Sigmoid colon (tissue), 7 donors: ENCODE measurements at places on chromosomes 5 and 9.
A peak's percentile ranks its signal among the peaks of the same experiment; 100 is the strongest.

- DNase-seq, result no peak
Measured at GRCh38 chr9:83153030-83153429, 90.1 kb upstream of the RASEF start.

DNA sequence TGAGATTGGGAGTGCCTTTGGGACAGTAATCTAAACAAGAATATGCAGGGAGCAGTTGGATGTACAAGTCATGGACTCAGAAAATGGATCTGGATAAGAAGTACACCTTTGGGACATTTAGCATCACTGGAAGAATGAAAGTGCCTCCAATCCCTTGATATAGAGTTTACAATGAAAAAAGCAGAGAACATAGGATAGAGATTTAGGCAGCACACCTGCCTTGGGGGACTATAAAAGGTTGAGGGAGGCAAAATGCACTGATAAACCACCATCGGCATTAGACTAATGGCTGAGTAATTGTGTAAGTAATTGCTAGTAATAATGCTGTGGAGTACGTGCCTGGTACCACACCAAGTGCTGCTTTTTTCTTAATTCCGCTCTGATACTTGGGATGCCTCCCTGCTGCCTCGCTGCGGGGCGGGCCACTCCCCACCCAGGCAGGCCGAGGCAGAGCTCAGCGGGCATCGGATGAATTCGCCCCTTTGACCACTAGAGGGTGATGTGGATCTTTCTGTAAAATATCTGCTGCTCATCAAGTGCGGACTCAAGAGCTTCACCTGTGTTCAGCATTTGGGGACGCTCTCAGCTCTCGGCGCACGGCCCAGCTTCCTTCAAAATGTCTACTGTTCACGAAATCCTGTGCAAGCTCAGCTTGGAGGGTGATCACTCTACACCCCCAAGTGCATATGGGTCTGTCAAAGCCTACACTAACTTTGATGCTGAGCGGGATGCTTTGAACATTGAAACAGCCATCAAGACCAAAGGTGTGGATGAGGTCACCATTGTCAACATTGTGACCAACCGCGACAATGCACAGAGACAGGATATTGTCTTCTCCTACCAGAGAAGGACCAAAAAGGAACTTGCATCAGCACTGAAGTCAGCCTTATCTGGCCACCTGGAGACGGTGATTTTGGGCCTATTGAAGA lies 99.9 kb downstream of the ANKRD18B start:
- DNase-seq, result no peak

DNA sequence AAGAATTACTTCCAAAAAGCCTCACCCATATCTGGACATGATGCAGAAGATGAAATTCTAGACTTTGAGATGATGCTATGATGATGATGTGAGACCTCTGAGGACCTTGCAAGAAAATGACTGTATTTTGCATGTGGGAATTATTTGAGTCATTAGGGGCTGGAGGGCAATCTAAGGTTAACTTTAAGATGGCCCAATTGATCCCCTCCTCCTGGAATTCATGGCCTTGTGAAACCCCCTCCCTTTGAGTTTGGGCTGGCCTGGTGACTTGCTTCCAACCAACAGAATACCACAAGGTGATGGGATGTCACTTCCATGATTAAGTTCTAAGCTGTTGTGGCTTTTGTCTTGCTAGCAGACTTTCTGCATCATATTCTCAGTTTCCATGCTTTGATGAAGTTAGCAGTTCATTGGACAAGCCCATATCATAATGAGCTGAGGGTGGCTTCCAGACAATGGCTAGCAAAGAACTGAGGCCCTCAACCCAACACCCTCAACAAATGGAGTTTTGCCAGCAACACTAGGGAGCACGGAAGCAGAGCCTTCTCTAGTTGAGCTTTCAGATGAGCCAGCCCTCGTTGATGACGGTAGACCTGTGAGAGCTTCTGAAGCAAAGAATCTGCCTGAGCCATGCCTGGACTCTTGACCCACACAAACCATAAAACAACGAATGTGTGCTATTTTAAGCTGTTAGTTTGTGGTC lies 7.4 kb upstream of the AMACR start:
- DNase-seq, result no peak

DNA sequence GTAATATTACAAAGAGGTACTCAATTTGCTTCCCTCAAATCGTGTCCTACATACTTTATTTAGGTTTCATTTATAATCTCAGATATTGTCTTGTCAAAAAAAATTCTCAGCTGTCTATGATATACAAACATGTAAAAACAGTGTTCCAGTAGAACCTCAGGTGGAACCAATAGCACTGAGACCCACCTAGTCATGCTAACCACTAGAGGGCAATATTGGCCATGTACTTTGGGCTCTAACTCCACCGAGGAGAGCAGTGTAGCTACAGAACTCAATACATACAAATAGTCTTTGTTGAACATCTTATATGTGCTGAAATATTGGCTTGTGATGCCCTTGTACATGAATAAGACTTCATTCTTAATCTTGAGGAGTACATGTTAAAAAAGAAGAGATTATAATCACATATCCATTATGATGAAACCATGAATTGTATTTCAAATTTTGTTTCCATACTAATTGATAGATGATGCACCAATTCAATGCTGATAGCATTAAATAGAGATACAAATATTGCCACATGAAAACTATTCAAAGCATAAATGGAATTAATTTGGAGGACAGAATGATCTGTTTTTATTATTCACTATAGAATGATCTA lies 71.2 kb upstream of the CNTLN start:
- DNase-seq, result no peak

DNA sequence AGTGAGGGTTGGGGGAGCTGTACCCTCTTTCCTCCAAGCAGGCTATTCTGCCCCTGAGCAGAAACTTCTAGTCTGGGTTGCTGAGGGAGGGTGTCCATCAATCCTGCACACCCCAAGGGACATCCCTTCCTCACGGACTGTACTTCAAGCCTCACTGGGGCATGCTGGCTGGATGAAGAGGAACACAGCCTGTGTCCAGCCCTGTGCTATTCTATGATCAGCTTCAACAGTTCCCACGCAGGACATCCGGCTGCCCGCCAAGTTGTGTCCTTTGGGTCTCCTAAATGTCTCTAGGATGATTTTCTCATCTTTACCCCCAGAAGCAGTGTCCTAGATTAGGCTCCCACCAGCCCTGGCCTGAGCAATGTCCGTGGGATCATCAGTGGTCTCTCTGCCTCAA lies 68.1 kb downstream of the CRB2 start:
- DNase-seq, result peak; percentile 55

GRCh38 chr9:117214416-117214815 lies 200.4 kb downstream of the ASTN2 start:
- DNase-seq, result no peak

DNA sequence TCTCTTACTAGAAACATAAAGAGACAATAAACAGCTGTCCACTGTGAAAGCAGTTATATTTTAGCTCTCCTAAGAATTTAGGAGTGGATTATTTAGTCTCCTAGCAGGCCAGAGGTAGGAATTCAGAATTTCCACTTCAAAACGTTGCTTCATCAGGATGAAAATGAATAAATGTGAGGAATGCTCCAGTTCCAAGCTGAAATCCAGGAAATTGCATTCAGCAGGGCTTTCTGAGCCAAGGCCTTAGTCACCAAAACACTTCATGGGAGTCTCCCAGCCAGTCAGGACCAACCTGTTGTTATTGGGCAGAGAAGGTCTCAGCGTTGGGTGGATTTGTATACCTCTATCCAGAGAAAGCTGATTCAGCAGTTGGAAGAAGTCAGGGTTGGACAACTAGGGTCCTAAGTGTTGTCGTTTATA lies 1040.3 kb downstream of the TLE1 start:
- DNase-seq, result peak; percentile 78

GRCh38 chr5:100746730-100747129 lies 156.4 kb downstream of the ST8SIA4 start:
- no peak for DNase-seq

DNA sequence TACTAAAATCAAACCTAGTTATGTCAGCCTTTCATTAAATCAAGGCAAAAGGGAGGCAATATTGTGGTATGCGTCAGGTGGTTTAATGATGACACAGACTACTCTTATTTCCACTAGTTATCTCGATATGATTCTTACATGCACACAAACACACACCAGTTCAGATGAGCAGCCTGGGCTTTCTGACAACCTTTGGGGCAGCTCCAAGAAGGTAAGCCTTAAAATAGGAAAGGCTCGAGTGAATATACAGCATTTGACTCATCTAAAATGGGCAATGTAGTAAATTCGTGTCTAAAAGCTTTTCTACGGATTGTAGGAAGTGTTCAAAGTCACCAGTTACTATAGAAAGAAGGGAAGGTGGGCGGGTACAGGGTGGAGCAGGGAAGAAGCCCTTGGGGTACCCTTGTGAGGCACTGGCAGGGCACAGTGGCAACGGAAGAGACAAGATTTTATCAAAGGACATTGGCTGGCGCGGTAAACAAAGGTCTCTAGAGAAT lies 1.9 kb downstream of the ANKH start:
- no peak for DNase-seq

DNA sequence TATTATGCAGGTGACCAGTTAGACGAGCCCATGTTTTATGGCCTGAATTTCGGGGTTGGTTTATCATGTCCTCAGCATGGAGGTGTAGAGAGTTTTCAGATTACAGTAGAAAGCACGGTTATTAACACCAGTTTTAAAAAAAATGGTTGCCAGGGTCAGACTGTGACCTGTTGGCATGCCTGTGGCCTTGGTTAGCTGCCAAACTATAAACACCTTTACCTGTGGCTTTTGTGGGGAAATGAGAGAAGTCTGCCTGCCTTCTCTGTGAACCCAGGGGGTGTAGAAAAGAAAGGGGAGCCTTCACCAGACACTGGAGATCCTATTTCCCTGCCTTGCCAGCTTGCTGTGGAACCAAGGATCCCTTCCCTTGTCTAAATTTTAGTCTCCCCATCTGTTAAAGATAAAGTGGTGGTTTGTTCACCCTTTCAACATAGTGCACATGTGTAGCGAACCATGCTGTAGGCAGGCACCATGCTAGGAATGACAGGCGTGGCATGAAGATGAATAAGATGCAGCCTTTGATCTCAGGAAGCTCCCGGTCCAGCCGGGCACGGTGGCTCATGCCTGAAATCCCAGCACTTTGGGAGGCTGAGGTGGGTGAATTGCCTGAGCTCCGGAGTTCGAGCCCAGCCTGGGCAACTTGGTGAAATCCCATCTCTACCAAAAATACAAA lies 6.1 kb upstream of the PHF19 start:
- DNase-seq, result no peak

GRCh38 chr9:91131433-91131839 lies 230.3 kb downstream of the AUH start:
- peak; percentile 87 for DNase-seq

GRCh38 chr9:5274770-5275169 lies 29.7 kb downstream of the RLN2 start:
- DNase-seq, result no peak

DNA sequence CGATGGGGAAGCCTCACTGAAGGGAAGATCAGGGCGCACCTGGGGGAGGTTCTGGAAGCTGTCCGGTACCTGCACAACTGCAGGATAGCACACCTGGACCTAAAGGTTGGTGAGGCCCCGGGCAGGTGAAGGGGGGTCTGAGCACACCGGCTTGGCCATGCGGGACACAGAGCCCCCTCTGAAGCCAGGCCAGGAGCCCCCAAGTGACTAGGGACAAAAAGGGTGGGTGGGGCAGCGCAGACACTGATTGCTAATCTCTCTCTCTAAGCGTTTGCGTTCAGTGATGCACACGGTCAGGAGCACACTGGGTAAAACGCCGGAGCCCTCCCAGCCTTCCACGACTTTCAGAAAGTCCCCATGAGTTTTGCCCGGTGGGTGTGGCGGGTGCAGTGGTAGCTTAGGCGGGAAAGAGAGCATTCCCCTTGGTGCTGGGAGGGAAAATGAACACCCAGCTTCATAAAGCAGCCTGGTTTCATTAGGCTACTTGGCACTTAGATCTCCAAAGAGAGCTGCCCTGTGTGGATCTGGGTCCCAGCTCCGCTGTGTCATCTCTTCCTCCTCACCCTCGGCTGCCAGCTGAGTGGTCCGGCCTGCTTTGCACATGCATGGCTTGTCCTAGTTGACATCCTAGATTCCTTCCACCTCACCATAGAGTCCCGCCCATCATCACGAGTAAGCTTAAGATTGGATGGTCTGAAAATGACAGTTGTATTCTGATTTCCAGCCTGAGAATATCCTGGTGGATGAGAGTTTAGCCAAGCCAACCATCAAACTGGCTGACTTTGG lies 74.2 kb upstream of the OTULINL start:
- no peak for DNase-seq

GRCh38 chr9:99058964-99059921 lies 45.7 kb upstream of the TGFBR1 start:
- no peak for DNase-seq

DNA sequence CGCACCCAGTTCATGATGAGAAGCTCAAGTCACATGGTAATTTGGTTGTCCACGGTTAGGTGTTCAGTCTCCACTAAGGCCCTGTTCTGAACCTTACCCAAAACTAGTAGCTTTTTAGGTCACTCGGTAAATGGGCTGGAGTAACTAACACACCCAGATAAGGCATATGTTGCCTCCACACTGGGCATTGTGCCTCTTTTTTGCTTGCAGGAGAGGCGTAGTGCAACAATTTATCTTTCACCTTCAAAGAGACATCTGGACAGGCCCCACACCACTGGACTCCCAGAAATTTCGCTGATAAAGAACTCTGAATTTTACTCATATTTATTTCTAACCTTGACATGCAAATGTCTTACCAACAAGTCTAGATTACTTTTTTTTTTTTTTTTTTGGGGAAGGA lies 16.8 kb upstream of the PTGES start:
- no peak for DNase-seq

DNA sequence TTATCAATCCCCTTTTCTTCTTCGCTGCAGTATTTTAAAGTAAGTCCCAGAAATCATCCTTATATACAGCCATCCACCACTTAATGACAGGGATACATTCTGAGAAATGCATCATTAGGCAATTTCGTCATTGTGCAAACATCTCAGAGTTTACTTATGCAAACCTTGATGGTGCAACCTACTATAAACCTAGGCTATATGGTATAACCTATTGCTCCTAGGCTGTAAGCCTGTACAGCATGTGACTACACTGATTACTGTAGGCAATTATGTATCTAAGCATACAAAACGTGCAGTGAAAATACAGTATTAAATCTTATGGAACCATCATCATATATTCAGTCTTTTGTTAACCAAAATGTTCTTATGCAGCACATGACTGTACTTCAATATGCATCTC lies 36.8 kb downstream of the SAXO1 start:
- DNase-seq, result no peak
